Esophagus muscularis mucosa (tissue), 4 donors: ENCODE measurements at places on chromosomes 13 and 19.

GRCh38 chr13:37534181-37534580 lies 64.4 kb downstream of the POSTN start:
- no peak for DNase-seq

DNA sequence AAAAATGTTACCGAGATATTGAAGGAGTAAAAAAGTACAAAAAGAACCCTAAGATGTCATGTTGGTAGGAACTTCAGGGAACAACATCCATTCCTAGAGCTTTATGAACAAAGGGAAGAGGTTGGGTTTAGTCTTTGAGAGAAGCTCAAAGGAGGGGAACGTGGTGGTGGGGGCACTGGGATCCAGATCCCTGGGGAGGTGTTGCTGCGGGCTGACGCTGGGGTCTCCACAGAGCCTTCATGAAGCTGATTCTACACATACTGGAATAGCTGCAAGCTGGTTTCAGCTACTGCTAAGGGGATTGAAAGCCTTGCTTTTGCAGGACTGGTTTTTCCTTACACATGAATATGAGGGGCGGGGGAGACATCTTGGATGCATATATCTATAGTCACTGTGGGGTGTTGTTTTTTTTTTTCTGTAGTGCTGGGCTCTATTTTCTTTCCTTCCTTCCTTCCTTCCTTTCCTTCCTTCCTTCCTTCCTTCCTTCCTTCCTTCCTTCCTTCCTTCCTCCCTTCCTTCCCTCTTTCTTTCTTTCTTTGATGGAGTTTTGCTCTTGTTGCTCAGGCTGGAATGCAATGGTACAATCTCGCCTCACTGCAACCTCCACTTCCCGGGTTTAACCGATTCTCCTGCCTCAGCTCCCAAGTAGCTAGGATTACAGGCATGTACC lies 6.5 kb upstream of the MZF1 start:
- DNase-seq = no peak

GRCh38 chr19:2043961-2044708 lies 6.9 kb downstream of the MKNK2 start:
- DNase-seq = no peak

GRCh38 chr13:96934889-96935489 lies 59.3 kb downstream of the OXGR1 start:
- no peak for DNase-seq

DNA sequence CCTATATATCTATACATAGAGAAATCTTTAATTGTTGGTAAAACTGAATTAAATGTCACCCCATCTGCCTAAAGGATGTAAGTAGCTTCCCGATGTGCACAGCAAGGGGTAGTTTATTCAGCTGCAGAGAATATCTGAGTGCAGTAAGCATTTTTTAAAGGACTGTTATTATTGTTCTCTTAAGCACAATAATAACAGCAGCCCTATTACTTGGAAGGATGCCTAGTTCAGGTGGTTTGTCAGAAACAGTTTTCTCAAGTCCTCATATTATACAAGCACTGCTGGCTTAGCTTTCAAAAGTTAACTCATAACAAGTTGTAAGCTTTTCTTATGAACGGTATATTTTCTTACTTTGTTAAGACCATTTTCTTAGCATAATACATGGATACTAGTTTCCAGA lies 142.6 kb downstream of the CRYL1 start:
- no peak for DNase-seq

- DNase-seq = no peak
Measured at GRCh38 chr19:35027851-35028599, 2.2 kb upstream of the SCN1B start.

GRCh38 chr19:49739933-49740332 lies 23.2 kb downstream of the TSKS start:
- no peak for DNase-seq
